ENCODE measurements at places on chromosomes 3 and 15.

DNA sequence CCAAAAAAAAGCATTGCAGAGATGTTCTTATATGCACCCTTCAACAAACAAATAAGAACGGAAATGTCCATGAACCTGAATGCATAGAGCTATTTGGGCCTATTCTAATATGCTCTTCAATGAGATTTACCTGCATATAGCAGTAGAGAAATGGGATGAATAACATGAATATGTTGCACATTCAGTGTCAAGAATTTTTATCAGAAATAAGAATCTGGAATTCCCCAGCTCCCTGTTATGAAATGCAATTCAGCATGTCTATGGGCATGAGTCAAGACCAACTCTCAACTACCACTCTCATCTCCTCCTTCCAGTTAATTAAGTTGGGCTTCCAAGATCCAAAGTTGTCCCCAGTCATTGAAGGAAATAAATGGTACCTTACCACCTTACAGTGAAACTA, 133.7 kb upstream of the ALCAM start:
- no peak for DNase-seq

GRCh38 chr3:54443561-54444161, 321.3 kb downstream of the CACNA2D3 start:
- DNase-seq: no peak

- no peak for DNase-seq
Observed at GRCh38 chr15:95522533-95522932, 808.0 kb upstream of the NR2F2 start.

DNA sequence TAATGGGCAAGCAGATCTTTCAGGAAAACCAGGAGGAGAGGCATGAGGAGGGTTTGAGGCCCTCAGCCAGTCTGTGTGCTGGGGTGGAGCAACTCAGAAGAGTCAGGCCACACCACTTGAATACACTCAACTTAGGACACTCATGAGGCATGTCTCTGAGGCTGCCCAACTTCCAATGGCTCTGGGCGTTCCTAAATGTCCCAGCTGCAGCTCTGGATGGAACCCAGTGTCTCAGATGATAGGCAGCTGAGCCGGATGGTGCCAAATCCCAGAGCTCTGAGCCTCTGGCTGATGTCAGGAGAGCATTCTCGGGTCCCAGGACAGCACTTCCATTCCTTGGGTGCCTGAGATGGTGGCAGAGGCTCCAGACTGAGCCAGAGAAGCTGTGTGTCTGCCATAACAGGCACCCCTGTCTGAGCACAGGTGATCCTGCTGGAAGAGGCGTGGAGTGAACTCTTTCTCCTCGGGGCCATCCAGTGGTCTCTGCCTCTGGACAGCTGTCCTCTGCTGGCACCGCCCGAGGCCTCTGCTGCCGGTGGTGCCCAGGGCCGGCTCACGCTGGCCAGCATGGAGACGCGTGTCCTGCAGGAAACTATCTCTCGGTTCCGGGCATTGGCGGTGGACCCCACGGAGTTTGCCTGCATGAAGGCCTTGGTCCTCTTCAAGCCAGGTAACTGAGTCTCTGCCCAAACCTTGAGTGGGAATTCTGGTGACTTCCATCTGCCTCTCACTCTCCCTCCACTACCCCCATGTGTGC, 2.8 kb downstream of the NR2E3 start:
- DNase-seq: no peak

- DNase-seq: no peak
Observed at GRCh38 chr3:127493924-127494646, 96.4 kb downstream of the TPRA1 start.

DNA sequence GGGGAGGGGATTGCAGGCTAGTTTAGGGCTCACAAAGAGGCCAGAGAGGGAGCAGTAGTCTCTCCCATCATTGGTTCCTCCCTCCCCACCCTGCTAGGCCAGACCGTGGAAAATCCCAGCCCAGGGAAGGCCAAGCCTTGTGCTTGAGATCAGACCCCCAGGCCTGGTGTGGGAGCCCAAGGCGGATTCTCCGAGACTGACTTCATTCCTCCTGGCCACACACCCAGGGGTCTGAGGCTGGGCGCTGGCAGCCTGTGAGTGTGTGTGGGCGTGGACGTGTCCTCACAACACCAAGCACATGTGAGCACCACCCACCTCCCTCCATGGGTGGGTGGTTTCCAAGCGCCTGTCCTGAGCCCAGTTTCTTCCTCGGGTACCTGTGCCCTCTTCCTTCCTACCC, 4.1 kb downstream of the LOXL1 start:
- DNase-seq: no peak

DNA sequence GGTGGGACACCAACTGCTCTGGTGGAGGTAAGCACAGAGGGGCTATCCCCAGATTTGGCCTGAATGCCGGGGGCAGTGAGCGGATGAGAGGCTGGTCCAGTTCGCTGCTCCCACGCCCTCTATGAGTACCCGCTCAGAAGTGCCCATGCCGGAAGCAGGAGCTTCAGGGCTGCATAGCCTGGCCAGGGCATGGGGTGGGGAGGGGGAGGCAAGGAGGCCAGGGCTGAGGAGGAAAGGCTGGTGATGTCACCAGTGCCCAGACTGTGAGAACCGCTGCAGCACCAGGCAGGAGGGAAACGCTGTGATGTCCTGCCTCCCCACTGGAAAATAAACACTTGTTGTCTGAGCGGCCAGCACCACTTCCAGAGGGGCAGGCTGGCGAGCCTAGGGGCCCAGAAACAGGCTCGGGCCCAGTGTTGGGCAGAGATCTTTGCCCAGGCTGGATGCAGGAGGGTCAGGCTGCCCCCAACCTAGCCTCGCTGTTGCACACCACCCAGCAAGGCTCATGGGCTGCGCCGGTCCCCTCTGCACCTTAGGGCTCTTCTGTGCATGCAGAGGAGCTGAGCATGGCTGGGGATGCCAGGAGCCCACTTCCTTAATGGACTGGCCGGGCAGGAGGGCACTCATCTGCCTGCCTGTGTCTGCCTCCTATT, 10.9 kb upstream of the DLL4 start:
- DNase-seq: no peak

- DNase-seq: no peak
Observed at GRCh38 chr3:87350367-87351199, 74.2 kb upstream of the POU1F1 start.

GRCh38 chr3:179297971-179298725, 24.7 kb upstream of the ZNF639 start:
- DNase-seq: no peak

DNA sequence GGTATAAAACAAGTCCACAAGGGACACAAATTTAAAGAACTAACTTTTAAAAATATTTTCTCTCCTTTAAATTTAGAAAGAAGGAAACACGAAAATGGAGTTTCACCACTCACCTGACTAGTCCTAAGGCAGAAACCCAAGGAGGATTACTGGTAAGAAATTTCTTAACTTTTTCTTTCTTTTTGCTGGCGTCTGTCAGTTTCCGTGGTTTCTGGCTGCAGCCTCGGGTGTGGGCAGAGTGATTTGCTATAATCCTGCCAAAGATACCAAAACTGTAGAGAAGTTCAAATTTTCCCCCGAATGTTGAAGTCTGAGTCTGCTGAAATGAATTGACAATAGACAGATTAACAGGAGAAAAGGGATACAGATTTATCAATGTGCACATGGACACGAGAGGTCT, 843.6 kb upstream of the ALCAM start:
- DNase-seq: no peak

DNA sequence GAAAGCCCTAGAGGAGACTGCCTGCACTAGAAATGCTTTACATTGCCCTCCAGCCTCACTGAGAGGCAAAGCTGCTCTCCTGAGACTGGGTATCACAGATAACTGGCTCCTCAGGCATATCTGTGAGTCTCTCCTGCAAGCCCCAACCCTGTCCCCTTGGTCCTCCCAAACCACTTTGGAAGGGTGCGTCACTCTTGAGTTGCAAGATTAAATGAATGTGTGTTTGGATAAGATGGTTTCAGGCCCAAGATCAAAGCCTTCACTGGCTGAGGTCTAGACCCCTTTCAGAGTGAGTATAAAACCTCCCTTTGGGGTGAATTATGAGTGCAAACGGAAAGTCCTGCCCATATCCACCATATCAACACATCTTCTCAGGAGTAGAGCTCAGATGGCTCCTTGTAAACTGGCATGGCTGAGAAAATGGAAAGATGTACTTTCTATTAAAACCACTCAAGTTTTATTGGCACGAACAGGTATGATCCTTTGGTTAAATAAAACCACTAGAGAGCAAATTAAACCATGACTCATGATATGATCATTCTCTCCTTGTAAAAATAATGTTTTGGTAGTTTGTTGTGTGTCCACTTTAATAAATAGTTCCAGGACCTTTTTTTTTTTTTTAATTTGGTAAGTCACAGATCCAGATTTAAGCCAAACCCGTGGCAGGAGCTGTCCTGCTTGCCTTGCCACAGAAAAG, 164.0 kb downstream of the CHST2 start:
- no peak for DNase-seq

DNA sequence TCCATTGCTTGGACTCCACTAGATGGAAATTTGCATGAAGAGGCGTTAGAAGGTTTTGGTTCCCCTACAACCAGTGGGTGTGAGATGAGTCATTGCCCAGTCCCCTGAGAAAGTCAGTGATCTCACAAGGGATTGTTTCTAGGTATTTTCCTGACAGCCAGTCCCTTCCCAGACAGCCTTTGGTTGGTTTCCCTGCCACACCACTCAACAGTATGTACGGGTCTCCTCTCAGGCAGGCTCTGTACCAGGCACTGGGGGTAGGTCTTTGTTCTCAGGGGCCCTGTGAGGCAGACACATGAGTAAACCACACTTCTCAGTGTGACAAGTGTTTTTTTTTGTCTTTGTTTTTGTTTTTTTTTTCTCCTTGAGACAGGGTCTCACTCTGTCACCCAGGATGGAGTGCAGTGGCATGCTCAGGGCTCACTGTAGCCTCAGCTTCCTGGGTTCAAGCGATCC, 4.0 kb downstream of the LAMP3 start:
- DNase-seq: no peak

- no peak for DNase-seq
Observed at GRCh38 chr3:13420831-13421765, 976 bp upstream of the NUP210 start.

DNA sequence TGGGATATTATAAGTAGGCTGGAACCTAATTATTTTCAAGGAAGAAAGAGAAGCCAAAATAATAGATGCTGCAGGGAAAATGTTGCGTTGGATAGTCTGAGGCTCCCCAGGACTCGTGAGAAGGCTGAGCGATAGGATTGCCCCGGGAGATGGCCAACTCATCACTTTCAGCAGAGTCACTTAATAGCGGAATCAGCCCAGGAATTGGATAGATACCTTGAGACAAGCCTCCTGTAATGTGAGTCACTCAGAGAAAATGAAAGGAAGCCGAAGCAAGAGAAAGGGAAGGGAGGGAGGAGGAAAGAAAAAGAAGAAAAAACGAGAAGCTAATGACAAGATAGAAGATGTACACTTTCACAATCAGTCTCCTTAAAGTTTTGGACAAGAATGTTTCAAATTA, 94.3 kb downstream of the SQOR start:
- no peak for DNase-seq

GRCh38 chr3:32022947-32023346, 41.4 kb downstream of the ZNF860 start:
- no peak for DNase-seq

- no peak for DNase-seq
Observed at GRCh38 chr3:134357914-134358811, 16.1 kb downstream of the AMOTL2 start.

DNA sequence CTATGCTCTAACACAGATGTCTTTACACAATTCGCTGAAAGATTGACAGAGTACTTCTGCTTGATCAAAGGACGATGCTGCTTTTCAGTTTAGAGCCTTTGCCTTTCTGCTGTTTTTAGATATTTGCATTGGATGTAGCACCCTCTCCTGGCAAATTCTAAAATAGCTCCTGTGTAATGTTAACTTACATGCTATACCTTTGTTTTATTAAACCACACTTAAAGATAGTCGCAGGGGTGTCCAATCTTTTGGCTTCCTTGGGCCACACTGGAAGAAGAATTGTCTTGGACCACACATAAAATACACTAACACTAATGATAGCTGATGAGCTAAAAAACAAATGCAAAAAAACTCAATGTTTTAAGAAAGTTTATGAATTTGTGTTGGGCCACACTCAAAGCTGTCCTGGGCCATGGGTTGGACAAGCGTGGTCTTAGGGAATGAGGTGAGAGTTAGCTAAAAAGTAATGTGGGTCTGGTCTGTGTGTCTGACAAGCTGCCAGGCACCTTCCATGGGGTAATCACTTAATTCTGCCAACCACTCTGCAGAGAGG, 62.9 kb downstream of the ATG7 start:
- no peak for DNase-seq

DNA sequence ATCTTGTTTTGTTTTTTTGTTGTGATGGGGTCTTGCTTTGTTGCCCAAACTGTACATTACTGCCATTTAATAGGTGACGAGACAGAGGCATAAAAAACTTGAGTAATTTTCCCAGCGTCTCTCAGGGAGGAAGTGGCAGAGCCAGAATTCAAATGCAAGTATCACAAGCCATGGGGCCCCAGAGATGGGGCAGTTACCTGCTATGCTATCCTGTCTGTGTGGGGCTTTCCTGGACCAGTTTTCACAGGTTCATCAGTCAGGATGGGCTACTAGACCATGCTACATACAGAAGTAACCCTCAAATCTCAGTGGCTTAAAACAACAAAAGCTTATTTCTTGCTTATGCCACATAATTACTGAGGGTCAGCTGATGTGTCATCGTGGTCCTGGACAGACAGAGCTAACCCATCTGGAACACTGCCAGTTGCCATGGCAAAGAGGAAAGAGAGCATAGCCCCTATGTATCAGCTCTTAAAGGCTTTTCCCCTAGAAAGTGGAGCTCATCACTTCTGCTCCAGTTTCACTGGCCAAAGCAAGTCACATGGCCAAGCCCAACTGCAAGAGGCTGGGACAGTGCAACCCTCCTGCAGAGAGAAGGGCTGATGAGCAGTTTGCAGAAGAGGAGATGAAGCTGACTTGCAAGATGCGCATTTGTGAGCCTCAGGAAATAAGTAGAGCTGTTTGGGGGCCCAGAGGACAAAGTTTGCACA, 31.7 kb upstream of the SYNM start:
- DNase-seq: no peak

DNA sequence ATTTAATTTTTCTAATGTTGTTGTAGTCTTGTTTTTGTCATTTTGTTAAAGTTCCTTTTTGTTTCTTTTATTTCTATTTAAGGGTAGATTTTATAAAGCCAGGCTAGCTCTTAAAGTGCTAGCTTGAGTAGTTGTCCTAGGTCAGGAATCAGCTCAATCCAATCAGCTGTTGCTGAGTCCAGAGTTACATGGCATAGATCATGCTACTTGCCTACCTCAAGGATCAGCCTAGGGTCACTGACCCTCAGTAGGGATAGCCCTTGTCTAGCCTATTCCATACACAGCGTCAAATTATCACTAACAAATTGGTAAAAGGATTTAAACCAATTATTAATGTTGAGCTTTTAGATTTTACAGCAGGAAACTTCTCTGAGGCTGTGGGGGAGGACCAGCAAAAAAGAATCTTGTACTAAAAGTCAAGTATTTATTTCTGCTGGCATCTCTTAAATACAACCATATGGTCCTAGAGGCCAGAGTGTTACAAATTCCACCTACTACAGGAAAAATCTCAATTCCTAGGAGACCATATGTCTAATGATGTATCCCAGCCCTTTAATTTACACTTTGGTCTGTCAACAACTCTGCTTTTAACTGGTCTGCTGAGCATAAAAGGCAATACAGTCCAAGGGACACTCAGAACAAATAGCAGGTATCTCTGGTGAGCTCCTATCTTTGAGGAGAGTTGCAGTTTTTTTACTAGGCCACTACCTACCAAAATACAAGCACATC, 138.3 kb upstream of the PTPRG start:
- no peak for DNase-seq

GRCh38 chr15:27324886-27325615, 354.1 kb downstream of the GABRG3 start:
- no peak for DNase-seq

- DNase-seq: no peak
Observed at GRCh38 chr3:191320316-191320715, 8.9 kb upstream of the CCDC50 start.

- no peak for DNase-seq
Observed at GRCh38 chr15:72141171-72142084, 23.2 kb downstream of the SENP8 start.
